ENCODE measurements at places on chromosomes 7 and 10.

GRCh38 chr7:36563706-36564327 lies 160.5 kb downstream of the AOAH start:
- DNase-seq: no peak

GRCh38 chr7:92366730-92367129 lies 80.6 kb upstream of the GATAD1 start:
- no peak for DNase-seq

DNA sequence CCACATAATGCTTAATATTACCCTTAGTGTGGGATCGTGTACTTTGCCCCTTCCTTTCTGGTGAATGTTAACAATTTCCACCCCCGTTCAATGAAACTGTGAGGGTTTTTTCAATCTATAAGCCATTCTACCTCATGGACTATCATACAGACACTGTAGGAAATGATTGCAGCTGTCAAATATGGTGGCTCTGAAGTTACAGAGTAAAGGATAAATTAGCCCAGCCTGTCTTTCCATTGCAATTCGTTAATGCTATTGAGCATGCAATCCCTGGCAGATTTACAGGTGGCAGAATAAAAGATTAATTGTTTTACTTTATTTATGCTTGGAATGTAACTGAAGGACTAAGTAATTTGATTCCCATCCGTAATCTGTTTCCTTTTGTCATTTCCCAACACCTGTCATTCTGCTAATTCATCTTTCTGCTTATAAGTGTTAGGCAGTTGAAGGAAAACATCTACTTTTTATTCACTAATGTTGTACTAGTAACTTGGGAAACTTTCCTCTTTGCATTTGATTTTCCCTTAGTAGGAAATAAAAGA lies 1211.6 kb upstream of the LRRN3 start:
- DNase-seq: no peak

DNA sequence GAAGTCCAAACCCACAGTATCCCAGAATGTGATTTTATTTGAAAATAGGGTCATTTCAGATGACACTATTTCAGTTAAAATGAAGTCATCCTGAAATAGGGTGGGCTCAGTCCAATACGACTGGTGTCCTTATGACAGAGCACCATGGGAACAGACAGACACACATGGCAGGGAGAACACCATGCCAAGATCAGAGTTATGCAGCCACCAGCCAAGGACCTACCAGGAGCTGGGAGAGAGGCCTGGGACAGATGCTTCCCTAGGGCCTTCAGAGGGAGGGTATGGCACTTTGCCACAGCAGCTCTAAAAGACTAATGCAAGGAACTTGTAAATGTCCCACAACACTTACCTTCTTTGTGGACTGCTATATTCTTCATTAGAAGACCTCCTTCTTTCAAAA lies 226.5 kb downstream of the NEBL start:
- no peak for DNase-seq

GRCh38 chr7:80530136-80530535 lies 18.3 kb upstream of the GNAT3 start:
- no peak for DNase-seq

Data from upper lobe of left lung (tissue), 6 donors.